ENCODE measurements at places on chromosomes 3 and 15.
A peak's percentile ranks its signal among the peaks of the same experiment; 100 is the strongest.

- DNase-seq = no peak
These were observed 14.8 kb downstream of the LOXL1 start for GRCh38 chr15:73941044-73941443.

DNA sequence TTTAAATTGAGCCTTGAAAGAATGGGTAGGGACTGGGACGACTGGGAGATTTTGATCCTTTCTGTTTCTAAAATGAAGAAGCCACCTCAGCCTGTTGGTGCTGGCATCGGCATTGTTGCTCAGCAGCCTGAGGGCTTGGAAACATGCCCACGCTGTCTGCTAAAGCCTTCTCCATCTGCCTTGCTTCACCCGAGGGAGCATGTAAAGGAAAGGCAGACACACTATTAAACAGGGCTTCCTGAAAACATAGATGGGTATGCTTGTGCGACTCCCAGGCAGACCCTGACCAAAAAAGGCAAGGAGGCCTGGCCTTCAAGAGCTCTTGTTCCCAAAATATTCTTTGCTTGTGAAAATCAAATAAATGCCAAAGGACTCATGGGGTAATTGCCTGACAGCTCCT lies 84.2 kb upstream of the SLC4A7 start:
- DNase-seq = no peak

DNA sequence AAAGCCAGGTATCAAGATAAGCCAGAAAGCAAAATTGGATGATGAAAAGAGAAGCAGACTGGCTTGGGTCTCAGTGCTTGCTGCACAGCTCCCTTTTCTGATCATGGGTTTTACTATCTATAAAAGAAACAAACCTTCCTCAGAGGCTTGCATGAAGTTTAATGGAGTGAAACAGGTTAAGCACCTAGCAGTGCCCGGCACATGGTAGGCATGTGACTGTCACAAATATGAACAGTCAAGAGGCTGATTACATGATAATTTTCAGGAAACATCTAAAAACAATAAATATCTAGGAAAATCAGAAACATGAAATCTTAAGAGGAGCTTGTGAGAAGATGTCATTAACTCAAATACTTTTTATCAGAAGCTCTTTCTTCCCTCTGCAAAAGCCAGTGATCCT lies 519.2 kb downstream of the EPHB1 start:
- no peak for DNase-seq

DNA sequence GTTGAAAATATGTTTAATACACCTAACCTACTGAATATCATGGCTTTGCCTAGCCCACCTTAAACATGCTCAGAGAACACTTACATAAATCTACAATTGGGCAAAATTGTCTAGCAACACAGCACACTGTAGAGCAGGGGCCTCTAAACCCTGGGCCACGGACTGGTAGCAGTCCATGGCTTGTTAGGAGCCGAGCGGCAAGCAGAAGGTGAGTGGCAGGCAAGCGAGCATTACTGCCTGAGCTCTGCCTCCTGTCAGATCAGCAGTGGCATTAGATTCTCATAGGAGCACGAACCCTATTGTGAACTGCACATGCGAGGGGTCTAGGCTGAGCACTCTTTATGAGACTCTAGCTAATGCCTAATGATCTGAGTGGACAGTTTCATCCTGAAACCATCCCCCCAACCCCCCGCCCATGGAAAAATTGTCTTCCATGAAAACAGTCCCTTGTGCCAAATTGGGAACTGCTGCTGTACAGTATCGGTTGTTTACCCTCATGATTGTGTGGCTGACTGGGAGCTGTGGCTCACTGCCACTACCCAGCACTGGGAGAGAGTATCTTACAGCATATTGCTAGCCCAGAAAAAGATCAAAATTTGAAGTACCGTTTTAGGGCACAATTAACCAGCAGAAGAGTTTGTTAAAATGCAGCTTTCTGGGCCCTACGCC lies 26.1 kb downstream of the CMSS1 start:
- no peak for DNase-seq

GRCh38 chr3:4821975-4822374 lies 157.3 kb upstream of the BHLHE40 start:
- DNase-seq = no peak

DNA sequence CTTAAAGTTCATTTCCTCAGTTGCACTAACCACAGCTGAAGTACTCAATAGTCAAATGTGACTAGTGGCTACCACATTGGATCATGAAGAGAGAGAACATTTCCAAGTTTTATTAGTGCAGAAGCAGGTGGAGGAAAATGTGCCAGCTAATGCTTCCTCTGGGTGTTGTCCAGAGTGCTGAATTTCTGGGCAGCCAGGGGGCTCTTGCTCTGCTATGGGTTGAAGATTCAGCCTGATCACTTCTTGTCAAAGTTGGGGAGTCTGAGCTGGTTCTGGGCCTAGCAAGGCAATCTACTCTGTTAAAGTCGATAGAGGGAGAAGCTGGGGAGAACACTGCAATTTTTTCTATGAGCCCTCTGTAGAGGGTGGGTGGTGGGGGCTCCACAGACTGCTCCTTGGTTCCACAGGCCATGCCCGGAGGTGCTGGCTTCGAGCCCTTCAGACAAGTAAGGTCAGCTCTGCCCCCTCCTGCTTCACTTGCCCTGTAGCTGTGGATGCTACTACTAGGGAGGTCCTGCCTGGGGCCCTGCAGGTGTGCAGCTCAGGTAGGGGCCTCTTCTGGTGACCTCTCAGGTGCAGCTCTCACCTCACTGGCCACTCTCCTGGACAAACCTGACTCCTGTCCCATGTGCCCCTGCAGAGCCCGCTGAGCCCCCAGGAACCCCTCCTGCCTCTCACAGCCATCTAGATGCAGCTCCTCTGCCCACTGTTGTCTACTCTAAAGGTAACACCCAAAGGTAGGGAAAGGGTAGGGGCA lies 8.2 kb downstream of the ALG3 start:
- DNase-seq = no peak

- DNase-seq = no peak
These were observed 585.9 kb downstream of the UNC13C start for GRCh38 chr15:54564166-54564565.

- DNase-seq = no peak
These were observed 19.4 kb downstream of the ANKRD28 start for GRCh38 chr3:15778332-15778858.

- DNase-seq = no peak
These were observed 144.2 kb downstream of the PDCD6IP start for GRCh38 chr3:33942483-33943150.

DNA sequence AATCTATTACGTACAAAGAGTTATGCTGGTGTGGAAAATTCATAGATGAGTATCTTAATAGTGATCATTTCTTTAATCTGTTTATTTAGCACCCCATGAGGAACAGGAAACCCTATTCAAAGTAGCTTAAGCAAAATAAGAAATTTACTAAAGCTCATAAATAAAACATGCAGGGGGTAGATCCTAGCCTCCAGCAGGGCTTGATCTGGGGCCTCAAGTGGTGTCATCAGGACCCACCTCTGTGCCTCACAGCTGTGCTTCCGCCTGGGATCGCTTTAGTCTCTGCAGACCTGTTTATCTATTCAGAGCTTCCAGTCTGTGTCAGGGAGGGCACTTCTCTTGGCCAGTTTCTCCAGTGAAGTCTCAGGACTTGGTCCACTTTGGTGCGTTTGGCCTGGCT lies 171.0 kb upstream of the SLC24A5 start:
- DNase-seq = no peak

- no peak for DNase-seq
These were observed 58.2 kb upstream of the TP63 start for GRCh38 chr3:189573004-189573403.

- DNase-seq = peak; percentile 92
These were observed 10.9 kb upstream of the RFT1 start for GRCh38 chr3:53140847-53141845.

GRCh38 chr15:94253742-94254141 lies 22.4 kb downstream of the MCTP2 start:
- no peak for DNase-seq

DNA sequence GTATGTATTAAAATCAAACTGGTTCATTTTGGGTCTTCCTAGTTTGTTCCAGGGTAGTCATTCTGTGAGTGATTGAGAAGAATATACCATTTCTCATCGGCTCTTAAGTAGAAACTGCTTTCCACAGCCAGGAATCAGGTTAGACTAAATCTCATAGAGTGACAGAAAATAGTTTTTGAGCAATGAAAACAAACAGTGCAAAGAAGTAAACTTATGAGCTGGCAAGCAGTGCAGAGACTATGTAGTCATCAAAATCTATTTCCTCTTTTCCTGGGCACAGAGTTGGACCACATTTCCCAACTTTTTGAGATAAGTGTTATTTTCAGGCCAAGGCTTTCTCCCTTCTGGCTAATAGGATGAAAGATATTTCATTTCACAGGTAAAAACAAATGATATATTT lies 66.5 kb downstream of the UBE3A start:
- DNase-seq = peak; percentile 37

- DNase-seq = no peak
These were observed 36.6 kb downstream of the CCDC66 start for GRCh38 chr3:56593455-56594158.

GRCh38 chr3:63724987-63725386 lies 72.5 kb downstream of the SNTN start:
- no peak for DNase-seq

DNA sequence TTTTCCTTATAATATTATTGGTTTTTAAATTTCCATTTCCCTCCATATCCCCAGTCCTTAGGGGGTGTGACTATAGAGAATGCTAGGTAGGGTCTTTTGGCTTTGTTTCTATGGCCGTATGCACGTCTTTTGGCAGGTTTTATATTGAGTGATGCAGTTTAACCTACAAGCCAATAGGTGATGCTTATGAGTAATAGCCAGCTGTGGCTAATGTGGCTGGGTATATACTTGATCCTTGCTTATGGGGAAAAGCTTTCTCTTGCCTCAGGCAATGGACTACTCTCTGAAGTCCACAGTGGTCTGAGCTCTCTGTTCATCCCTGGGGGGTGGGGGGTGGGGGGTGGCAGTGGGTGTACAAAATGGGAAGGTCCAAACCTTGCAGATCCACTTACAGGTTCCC lies 223.9 kb downstream of the MFSD1 start:
- DNase-seq = no peak

DNA sequence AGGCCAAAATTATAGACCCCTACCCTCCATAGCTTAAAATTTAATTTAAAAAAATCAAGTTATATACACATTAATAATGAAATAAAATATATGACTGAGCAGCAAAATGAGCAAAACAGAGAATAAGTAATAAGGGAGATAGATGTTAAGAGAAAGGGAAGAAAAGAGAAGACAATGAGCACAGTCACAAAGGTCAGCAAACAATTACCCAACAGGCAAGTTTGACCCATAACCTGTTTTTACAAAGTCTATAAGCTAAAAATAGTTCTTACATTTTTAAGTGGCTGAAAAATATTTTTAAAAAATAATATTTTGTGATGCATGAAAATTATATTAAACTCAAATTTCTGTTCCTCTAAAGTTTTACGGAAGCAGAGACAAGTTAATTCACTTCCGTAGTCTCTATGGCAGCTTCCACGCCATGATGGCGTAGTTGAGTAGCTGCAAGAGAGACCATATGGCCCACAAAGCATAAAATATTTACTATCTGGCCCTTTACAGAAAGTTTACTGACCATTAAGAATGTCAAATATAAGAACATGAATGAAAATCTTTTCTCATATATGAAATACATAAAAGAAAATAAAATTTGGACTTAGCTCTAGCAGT lies 47.5 kb downstream of the ACAP2 start:
- DNase-seq = no peak

DNA sequence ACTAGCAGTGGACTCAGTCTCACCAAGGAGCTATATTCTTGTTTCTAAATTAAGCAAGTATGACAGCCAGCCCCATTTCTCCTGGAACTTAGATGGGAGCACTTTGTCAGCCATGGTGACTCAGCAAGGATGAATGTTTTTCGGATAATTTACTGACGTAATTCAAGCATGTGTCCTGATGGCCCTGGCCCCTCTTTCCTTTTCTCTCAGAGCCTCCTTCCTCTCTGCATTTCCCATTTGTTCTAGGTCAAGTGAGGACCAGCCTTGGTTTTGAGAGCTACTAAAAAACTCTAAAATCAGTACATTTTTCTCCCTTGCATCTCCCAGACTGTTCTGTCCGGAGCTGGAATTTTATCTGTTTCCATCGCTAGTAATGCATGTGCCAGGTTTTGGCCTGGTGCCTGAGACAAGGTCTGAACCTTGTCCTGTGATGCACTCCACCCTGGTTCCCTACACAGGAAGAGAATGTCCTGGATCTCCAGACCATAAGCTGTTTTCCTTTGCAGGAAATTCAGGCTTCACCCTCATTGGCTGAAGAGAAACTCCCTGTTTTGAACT lies 256.6 kb upstream of the ROPN1 start:
- DNase-seq = no peak

DNA sequence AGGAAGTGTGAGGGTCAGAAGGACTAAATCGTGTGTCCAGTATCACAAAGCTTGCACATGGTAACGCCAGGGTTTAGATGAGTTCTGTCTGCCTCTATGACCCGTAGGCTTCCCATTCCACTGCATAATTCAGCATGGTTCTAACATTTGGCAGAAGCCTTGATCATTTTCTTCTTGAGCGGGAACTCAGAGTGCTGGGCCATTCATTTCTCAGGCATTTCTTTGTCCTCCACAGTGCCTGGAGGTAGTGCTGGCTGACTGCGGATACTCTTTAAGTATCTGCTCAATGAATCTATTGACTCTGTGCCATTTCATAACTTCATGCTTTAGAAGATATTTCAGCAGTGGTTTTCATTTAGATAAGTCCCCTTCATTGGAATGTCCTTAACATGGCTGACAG lies 370.2 kb downstream of the EPHB1 start:
- DNase-seq = no peak

DNA sequence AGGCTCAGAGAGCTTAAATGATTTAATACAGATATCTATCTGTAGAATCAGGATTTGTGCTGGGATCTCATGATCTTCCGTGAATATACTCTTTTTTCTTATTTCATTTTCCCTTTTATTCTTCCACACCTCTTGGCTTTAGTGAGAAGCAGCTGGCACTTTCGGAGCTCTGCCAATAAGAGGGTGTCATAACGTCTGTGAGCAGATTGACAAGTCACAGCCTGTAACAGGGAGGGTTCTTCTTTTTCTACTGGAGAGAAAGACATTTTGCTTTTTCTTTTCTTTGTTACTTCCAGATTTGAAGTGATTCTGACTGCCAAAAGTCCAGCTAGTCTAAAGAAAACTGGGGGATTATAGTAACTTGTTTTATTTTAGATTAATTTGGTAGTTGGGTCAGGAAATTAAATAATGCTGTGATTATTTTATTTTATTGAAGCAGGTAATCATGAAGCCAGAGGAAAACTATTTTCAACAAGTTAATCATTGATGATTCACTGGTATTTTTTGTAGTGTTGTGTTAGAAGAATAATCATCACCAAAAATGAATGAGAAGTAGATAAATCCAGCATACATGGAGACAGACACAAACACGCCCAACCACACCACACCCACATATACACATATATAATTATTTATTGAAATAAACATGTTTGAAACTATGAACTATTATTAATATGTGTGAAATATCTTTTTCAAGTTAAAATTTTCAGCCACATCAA lies 69.8 kb downstream of the TNFAIP8L3 start:
- DNase-seq = no peak

DNA sequence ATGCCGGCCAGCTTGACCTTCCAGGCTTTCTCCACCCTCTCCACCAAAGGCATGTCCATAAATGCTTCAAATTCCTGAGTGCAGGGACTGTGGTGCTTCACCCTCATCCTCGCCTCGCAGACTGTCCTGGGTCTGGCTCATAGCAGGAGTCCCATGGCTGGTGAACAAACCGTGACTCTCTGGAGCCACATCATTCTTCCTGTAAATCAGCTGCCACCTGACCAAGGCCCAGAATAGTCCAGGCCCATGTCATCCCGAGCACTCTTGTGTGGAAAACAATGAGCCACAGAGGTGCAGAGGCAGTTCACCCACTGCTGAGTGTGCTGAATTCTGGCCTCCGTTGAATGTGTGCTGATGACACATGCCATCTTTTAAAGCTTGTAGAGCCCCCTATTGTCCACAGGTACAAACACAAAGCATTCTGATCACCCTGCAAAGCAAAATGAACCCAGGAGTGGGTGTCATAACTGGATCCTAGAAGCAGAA lies 68.6 kb downstream of the ABHD5 start:
- no peak for DNase-seq

Measured in inflammatory macrophage treated with lipopolysaccharide for 1 hour (primary cell).